ENCODE measurements at places on chromosomes 7 and 10. TPM values are rescaled to one million over a fixed set of nuclear protein-coding genes. Genes with fewer than 3 reads are reported as not detected.

TRIM73 gene
- total RNA-seq, result 8.3 TPM

GRCh38 chr7:68438016-68438415 is 1160.3 kb upstream of the AUTS2 start:
- no peak for DNase-seq

DNA sequence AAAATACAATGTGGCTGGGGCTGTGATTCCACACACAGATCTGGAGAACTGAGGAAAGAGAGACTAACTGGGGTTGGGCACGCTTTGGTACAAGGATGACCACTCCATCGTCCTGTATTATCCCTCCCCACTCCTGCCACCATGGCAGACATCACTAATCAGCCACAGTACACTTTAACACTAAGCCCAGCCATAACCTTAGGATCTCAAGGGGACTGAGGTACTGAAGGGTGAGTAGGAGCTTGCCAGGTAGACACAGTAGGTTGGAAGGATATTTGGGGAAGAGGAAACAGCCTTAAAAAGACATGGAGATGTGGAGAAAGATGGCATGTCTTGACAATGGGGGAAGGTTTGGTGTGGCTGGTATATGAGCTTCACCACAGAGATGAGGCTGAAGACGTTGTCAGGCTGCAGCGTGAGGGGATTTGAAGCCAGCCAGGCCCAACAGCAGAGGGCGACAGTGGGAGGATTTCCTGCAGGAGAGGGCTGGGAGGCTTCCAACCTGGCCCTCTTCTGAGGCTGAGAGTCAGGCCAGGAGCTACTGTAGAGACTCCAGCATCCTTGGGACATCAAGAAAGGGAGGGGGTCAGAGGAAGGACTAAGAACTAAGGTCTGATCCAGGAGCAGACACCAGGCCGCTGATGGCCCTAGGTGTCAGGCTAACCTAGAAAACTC is 58.6 kb upstream of the COL13A1 start:
- peak; percentile 50 for DNase-seq

DNA sequence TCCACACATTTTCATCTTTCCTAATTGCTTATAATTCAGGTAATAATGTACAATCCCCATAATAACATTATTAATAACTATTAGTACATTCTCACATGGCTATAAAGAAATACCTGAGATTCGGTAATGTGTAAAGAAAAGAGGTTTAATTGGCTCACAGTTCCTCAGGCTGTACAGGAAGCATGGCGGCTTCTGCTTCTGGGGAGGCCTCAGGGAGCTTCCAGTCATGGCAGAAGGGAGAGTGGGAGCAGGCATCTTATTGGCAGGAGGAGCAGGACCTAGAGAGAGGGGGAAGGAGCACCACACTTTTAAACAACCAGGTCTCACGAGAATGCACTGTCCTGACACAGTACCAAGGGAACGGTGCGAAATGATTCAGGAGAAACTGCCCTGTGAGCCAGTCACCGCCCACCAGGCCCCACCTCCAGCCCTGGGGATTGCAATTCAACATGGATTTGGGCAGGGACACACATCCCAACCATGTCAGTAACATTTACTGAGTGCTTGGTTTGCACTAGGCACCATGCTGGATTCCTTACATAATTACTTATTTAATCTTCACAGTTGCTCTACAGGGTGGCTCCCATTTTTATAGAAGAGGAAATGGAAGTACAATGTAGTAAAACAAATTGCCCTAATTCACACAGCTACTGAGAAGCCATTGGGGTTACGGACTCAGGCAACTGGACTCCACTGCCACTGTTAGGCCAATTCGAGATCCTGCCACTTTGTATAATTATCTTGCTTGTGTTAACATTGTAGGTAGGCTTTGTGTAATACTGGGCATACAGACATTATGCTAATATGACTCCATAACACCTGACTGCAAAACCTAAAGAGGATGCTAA is 8.7 kb upstream of the ESYT2 start:
- DNase-seq, result no peak

- DNase-seq, result no peak
These were observed 136.1 kb upstream of the MYO3A start for GRCh38 chr10:25797888-25798429.

- DNase-seq, result no peak
These were observed 57.3 kb downstream of the ZNF438 start for GRCh38 chr10:30974355-30974754.

WNT8B gene
- 0.37 TPM for total RNA-seq

FGFR2 gene
- not detected for total RNA-seq

All from activated CD8-positive, alpha-beta T cell treated with anti-CD3 and anti-CD28 coated beads, Interleukin-2, amount 10 ng/mL, durations not matched to agents 7 days and 5 days (primary cell).